NCI-H2107 (cell line): ENCODE measurements at places on chromosomes 12 and 14.

DNA sequence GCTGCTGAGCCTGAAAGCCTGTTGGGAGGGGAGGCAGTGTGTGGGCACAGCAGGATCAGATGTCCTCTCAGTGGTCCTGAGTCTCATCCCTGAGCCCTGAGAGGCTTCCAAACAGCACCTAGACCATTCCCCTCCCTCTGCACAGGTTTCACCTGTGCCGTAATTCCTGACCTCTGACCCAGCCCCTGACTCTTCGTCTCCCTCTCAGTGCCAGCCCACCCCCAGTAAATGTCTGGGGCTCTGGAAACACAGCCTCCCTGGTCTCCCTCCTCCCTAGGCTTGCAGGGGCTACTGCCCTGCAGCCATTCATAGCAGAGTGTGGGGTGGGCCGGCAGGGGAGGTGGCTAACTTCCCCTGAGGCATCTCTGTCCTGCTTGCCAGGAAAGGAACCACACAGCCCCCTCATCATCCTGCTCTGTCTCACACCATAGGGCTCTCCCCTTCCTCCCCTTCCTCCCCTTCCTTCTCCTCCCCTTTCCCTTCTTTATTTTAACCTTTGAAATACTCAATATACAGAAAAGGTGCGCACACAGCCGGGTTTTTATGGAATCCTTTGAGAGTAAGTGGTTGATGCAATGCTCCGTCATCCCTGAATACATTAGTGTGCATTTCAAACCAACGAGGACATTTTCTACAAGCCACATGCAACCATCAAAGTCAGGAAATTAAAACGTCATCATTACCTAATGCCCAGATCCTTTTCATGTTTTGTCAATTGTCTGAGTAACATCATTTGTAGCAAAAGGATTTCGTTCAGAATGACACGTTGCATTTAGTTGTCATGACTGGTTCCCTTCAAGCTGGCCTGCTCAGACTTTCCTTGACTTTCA, 67.0 kb downstream of the PRMT8 start:
- no peak for DNase-seq

GRCh38 chr12:59431266-59431665, 164.6 kb upstream of the SLC16A7 start:
- no peak for DNase-seq

DNA sequence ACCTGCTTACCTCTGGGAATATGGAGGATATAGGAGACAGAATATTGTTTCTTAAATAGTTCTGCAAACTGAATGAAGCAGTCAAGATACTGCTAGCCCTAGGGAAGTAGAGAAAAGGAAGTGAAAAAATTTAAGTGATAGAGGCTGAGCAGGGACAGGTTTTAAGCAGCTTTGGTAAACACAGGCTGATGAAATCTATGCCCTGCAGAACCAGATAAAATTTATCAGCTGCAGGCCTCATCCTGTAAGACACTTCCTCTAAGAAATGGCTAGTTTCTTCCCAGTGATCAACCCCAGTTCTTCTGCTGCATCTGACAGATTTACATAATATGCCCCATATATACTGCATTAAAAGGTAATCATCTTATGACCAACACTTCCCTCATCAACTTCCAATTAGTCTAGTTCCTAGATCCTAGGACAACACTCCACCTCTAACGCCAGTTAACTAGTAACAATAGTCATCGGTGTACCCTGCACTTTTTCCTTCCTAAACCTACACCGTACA, 1.3 kb upstream of the ESYT1 start:
- DNase-seq: no peak

DNA sequence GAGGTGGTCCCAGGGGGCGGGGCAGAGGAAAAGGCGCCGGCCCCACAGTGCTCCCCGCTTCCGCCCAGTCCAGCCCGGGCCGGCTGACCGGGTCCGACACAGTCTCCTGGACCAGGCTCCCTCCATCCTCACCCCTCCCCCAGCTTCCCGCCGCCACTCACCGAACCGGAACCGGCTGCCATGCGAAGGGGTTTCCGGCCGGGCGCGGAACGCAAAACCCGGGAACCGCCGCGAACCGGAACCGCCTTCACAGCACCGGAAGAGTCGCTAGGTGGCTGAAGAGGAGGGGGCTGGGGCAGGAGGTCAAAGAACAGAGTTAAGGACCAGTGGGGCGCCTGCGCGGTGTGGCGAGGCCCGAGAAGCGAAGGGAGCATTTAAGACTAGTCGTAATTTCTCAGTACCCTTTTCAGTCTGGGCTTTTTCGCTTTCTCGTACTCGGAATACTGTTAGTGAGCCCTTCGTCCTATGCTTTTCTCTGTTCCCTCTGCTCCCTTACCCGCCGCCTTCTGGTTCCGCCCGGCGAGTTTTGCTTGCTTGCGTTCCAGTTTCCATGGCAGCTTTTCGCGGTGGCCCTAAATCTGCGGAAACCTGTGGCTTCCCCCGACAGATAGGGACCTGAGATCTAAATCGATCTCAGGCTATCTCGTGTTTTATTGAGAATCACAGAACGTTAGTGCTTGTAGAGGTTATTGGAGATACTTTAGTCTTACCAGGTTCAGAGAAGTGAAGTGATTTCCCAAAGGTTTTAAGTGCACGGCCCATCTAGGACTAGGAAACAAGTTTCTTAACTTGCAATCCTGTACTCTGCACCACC, at the start of gene SENP1:
SENP1 (minus strand) TSS at position 213 of the 814 bp plus-strand sequence. CDS start 4,607 bp downstream, outside the sequence.
- peak; percentile 85 for DNase-seq

GRCh38 chr12:89879766-89880165, 171.1 kb upstream of the ATP2B1 start:
- DNase-seq: no peak

DNA sequence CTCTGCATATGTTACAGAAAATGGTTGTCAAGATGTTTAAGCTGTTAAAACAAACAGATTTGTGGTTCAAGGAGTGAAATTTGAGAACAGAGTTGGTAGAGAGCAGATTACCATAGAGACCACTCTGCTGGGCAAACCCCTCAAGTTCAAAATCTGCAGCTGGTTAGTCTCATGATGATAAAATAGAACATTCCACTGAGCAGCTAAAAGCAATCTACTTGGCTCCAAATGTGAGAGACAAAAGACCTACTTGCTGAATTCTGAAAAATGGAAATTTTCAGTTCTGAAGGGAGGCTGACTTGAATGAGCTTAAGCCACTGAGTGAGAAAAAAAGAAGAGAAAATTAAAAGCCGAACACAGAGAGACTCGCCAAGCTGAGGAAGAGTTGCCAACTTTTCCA, 519.3 kb downstream of the NOVA1 start:
- no peak for DNase-seq

DNA sequence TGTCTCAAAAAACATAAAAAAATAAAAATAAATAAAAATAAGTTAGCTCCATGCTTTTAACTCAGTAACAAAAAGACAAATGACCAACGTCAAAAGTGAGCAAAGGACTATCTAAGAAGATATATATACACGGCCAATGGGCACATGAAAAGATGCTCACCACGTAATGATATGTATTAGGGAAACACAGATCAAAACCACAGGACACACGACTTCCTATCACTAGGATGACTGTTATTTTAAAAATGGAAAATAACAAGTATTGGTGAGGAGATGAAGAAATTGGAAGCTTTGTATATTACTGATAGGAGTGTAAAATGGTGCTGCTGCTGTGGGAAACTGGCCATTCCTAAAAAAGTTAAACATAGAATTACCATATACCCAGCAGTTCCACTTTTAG, 20.2 kb upstream of the P2RX7 start:
- no peak for DNase-seq

DNA sequence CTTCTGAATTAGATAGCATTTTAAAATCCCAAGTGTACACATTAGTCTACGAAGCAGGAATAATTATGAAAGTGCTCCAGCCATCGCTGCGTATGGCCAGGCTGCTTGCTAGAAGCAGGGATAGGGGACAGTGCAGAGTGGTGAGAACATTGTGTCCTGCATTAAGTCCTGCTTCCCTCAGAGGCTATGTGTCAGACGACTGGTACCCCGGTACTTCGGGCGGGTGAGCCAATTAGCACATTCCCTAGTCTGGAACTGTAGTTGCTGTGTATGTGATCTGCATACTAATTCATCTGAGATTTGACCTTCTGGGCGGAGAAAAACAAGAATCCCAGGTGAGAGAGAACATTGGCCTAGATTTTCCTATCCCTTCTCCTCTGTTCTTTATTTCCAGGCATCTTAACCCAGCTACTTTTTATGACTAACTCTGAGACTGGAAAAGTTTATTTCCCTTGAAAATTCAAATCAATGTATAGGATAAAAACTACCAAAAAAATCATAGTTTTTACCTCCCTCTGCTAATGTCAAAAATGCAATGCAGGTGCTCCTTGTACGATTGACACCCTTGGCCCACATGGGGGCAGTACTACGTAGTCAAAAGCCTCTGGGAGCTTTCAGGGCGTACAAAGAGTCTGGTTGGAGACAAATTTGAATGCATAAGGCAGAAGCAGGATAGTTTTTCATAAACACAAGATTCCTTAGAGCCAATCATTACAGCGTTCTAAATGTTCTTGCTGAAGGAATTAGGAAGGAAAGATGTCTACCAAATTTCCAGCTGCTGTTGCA, 764.3 kb downstream of the NOVA1 start:
- DNase-seq: peak; percentile 35

DNA sequence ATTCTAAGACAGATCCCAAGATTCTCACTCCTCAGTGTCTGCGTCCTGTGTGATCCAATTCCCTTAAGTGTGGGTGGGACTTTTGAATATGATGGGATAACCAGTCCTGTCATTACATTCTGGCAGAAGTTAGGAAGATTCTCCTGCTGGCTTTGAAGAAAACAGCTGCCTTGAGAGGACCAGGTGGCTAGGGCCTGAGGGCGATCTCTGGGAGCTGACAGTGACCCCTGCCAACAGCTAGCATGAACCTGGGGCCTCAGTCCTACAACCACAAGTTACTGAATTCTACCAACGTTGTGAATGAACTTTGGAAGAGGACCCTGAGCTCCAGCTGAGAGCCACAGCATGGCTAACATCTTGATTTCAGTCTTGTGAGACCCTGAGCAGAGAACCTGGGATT, 44.3 kb upstream of the HMGA2 start:
- no peak for DNase-seq

- DNase-seq: no peak
Measured at GRCh38 chr12:11812241-11812585, 162.7 kb downstream of the ETV6 start.

DNA sequence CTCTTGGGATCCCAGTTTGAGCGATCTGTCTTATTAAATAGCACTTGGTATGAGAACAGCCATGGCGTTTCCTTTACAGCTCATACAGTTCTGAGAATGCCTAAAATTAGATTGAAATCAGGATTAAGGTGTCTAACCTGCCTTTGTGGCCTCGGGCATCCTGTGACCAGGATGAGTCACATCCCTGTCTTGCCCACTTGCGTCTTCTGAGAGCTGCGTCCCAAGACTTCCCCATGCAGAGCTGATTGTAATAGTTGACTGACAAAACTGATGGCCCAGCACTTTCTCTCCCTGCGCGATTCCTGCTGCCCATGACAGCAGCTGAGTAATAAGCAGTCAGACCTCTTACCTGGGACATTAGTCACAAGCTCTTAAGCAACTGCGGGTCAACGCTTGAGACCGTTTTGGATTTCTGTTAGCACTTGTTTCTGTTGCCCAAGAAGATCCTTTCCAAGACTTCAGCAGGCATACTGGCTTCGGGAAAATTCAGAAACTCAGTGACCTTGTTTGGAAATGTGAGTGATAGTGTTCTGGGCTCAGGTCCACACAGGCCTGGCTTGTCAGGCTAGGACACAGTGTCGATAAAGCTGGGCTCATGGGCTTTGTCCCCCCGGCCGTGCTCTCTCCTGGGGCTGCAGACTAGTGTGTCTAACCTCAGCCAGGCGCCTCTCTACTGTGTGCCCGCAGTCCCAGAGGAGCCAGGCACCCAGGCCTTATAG, 169.9 kb upstream of the HIF1A start:
- DNase-seq: no peak

- no peak for DNase-seq
Measured at GRCh38 chr12:121489874-121490273, 90.0 kb downstream of the RNF34 start.

DNA sequence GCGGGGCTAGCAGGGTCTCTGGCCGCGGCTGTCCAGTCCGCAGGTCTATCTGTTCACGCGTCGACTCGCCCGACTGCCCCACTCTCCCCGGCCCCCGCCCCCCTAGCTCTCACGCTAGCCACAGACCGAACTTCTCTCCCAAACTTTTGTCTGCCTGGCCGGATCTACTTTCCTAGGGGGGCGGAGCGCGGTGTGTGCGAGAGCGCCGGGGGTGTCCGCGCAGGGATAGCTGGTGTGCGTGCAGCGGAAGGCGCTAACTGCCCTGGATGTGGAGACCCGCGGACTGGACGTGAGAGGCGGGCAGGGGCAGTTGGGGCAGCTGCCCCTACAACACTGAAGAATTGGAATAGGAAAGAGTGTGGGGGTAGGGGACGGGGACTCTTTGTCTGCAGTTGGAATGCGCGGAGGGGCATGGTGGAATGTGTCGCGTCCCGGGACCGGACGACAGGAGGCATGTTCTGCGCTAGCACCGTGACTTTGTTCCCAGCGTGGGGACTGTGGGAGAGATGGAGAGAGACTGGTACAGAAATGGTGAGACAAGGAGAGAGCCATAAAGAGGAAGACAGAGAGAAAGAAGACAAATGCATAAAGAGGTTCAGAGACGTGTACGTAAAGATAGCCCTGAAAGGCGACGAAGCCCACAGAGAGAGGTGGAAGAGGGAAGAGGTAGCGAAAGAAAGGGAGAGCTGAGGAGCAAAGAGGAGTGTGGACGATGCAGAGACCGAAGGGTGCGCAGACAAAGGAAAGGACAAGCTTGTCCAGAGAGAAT, at the start of gene AJUBA:
AJUBA (minus strand) TSS at position 75 of the 769 bp plus-strand sequence. CDS start 285 bp downstream, outside the sequence.
- DNase-seq: peak; percentile 57

DNA sequence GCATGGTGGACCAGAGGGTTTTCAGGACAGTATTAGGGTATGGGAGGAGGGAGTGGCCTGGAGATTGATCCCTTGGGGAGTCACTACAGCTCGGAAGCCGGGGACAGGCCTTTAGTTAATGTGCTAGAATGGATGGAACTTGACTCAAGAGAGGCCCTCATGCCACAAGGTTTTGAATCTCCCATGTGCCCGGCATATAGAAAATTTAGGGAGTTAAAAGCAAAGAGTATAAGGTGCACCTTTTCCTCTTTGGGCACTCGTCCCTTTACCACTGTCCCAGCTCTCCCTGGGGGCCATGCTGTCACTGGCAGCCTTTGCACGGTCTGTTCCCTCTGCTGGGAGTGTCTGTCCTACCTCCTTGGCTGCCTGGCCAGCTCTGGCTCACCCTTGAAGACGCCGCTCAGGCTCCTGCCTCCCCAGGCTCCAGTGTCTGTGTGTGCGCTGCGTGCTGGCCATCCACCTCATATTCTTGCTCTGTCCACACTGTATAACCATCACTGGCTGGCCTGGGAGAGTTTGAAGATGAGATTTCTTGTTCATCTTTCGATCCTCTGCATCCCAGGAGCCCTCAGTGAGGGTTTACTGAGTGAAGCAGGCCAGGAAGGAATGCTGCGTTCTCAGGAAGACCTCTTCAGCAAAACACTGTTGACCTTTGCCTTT, 161.3 kb downstream of the ZFP36L1 start:
- DNase-seq: no peak

- no peak for DNase-seq
Measured at GRCh38 chr12:121894633-121895032, 6.0 kb downstream of the PSMD9 start.

GRCh38 chr12:42448841-42449240, 122.9 kb downstream of the PPHLN1 start:
- DNase-seq: no peak
